Activated CD8-positive, alpha-beta memory T cell treated with anti-CD3 and anti-CD28 coated beads, Interleukin-2, amount 10 ng/mL, durations not matched to agents 7 days and 5 days (primary cell): ENCODE measurements at places on chromosomes 7 and 10.
A peak's percentile ranks its signal among the peaks of the same experiment; 100 is the strongest.

GRCh38 chr10:94299417-94299816, 63.3 kb downstream of the NOC3L start:
- peak; percentile 64 for DNase-seq
- H3K36me3 ChIP-seq, result no peaks in the 10 kb centered on the region
- H3K4me3 ChIP-seq, result no peak overlapping the region
- H3K4me1 ChIP-seq, result peaks cover 20% of the 10 kb centered on the region

- no peak for DNase-seq
- no peaks in the 10 kb centered on the region for H3K27me3 ChIP-seq
- no peaks in the 10 kb centered on the region for H3K36me3 ChIP-seq
- no peak overlapping the region for H3K27ac ChIP-seq
- no peaks in the 10 kb centered on the region for H3K4me1 ChIP-seq
- no peak overlapping the region for H3K4me3 ChIP-seq
Observed at GRCh38 chr7:141944811-141945210, 2.0 kb downstream of the CLEC5A start.

GRCh38 chr7:150753826-150754603, 16.8 kb downstream of the GIMAP5 start:
- peaks cover 58% of the 10 kb centered on the region for H3K4me1 ChIP-seq
- H3K4me3 ChIP-seq, result no peak overlapping the region
- no peak for DNase-seq

GRCh38 chr7:2808891-2809665, 35.0 kb downstream of the GNA12 start:
- no peak for DNase-seq
- no peaks in the 10 kb centered on the region for H3K36me3 ChIP-seq
- no peak overlapping the region for H3K4me3 ChIP-seq
- H3K27ac ChIP-seq, result no peak overlapping the region
- no peaks in the 10 kb centered on the region for H3K4me1 ChIP-seq

DNA sequence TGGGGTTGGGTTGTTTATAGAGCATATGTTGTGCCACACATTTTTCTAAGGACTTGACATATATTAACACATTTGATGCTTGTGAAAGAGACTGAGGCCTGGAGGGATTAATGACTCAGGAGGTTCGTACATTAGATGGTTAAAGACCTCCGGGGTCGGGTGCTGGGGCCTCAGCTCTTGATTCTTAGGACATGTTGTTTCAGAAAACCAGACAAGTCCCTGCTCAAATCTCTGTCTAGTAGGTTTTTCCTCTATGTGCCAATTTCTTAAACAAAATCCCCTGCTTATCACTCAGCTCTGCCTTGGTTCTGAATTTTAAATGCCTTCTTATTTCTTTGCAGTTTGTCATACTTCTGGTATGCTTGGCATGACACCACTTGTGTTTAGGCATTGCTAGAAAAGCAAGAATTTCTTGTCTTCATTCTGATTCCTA, 5.8 kb downstream of the UPP1 start:
- DNase-seq, result no peak
- H3K36me3 ChIP-seq, result peaks cover 83% of the 10 kb centered on the region
- no peaks in the 10 kb centered on the region for H3K27me3 ChIP-seq
- H3K27ac ChIP-seq, result peak overlapping the region; percentile 73
- no peak overlapping the region for H3K4me3 ChIP-seq

GRCh38 chr10:48913674-48914073, 26.0 kb downstream of the LRRC18 start:
- H3K4me1 ChIP-seq, result no peaks in the 10 kb centered on the region
- peaks cover 38% of the 10 kb centered on the region for H3K27me3 ChIP-seq
- H3K4me3 ChIP-seq, result no peak overlapping the region
- H3K27ac ChIP-seq, result no peak overlapping the region
- DNase-seq, result no peak

- H3K36me3 ChIP-seq, result no peaks in the 10 kb centered on the region
- no peaks in the 10 kb centered on the region for H3K4me1 ChIP-seq
- H3K4me3 ChIP-seq, result no peak overlapping the region
- DNase-seq, result no peak
Observed at GRCh38 chr7:123658023-123658422, 2.4 kb downstream of the LMOD2 start.

- no peak overlapping the region for H3K4me3 ChIP-seq
- H3K4me1 ChIP-seq, result peaks cover 13% of the 10 kb centered on the region
- H3K36me3 ChIP-seq, result peaks cover 2% of the 10 kb centered on the region
Observed at GRCh38 chr10:111078505-111079185, 1.8 kb downstream of the ADRA2A start.

DNA sequence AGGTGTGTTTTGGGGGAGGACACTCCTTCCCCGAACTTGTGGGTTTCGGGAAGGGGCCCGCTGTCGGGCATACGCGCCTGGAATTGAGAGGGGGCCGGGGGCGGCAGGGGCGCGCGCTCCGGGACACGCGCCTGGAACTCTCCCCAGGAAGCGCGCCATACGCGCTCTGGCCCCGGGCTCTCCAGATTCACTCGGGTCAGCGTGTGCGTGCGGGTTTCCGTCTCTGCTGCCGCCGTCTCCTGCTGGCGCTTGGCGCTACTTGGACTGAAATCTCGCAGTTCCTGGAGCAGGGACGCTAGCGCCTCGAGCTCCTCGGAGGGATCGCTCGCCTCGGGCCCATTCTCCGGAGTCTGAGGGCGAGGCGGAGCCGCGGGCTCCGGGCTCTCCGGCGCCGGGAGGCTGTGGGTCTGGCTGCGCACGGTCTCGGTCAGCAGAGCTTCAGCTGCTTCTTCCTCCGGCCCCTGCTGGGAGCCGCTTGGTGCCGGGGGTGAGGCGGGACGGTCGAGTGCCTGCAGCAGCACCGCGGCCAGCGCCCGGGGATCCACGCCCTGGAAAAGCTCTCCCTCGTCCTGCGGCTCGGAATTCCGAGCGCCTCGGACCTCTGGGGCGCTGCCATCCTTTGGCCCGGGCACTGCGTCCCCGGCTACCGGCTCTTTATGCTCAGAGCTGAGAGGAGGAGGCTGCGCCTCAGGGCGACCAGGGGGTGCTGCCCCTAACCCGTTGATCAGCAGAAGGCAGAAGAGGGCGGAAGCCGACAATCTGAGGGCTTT, 1.1 kb downstream of the VGF start:
- peaks cover 52% of the 10 kb centered on the region for H3K27me3 ChIP-seq
- H3K4me1 ChIP-seq, result peaks cover 31% of the 10 kb centered on the region
- no peak for DNase-seq
- peaks cover 7% of the 10 kb centered on the region for H3K36me3 ChIP-seq
- no peak overlapping the region for H3K27ac ChIP-seq
- no peak overlapping the region for H3K4me3 ChIP-seq
